ENCODE measurements at places on chromosomes 7 and 10.

DNA sequence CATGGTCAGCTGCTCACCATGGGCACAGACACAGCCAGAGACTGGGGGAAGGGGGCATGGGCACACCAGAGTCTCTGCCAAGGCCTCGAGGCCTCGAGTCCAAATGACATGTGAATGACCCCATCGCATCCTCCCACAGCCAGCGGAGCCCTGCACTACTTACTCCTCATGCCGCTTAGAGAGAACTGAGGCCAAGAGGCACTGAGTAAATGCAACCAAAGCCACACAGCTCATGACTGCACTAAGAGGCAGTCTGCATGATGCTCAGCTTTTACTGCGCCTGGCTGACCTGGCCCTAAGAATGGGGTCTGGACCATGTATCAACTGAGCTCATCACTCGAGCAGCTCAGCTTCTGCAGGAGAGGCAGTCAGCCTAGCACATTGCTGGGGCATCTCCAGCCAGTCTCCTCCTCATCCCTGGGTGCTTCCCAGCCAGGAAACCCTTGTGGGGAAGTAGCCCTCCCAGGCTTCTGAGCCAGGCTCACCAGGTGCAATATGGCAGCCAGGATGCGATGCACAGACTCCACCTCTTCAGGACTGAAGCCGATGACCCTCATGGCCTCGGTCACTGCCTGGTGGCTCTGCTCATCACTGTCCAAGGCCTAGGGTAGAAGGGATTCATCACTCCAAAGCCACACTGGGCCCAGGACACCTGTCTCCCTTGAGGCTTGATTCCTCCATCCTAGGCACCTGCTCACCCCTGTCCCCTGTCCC lies 7.5 kb downstream of the MYO1G start:
- DNase-seq, result no peak

DNA sequence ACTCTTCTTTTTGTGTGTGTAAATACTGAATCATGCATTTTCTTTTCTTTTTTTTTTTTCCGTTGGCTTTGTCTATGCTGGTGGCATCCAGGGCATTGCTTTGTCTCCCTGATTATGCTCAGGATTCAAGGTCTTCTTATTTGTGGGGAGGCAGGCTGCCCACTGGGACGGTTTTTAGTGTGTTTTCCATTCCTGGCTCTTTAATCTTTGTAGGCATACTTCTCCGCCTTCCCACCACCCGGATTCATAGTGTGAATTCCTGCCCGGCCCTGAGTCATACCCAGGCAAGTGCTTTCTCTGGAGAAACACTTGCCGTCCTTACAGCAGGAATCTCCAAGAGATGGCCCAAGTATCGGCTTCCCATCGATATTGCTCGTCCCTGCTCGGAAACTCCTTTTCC lies 5.2 kb downstream of the ZNF655 start:
- DNase-seq, result no peak

DNA sequence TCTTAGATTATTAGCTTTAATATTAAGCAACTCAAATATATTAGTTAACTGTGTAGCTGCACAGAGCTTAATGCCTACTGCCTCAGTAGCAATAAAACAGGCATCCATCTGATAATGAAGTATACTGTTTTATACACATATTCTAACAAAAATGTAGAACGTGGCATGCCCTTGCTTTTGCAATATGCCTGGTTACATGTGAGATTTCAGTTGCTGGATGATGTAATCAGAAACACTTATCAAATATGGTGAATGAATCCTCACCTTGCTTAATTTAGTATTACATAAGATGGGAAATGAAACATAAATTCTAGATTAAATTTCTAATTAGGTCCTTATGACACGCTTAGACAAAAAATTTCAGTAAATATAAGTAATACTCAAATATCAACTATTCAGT lies 8.0 kb downstream of the DNAJC1 start:
- DNase-seq, result no peak

GRCh38 chr7:100017300-100017699 lies 1.9 kb downstream of the ZKSCAN1 start:
- DNase-seq, result no peak

DNA sequence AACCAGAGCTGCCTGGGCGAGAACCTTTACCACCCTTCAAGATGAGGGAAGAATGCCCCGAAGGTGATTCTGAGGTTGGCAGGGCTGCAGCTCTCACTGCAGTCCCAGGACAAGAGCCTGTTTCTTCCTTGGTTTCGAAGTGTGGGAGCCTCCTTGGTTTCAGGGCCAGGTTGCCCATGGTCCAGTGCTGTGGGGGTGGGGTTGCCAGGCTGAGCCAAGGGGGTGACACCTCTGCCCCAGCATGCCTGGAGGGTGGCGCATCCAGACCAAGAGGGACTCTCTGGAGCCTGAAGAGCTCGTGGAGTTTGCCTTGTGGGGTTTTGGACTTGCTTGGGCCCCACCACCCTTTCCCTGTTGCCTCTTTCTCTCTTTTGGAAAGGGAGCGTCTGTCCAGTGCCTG lies 41.3 kb downstream of the WDR37 start:
- DNase-seq, result no peak
